ENCODE measurements at places on chromosomes 16 and 17.

- no peak for DNase-seq
These were observed 21.0 kb downstream of the KDM8 start for GRCh38 chr16:27224271-27224737.

- DNase-seq, result no peak
These were observed 6.4 kb downstream of the COQ7 start for GRCh38 chr16:19073863-19074262.

DNA sequence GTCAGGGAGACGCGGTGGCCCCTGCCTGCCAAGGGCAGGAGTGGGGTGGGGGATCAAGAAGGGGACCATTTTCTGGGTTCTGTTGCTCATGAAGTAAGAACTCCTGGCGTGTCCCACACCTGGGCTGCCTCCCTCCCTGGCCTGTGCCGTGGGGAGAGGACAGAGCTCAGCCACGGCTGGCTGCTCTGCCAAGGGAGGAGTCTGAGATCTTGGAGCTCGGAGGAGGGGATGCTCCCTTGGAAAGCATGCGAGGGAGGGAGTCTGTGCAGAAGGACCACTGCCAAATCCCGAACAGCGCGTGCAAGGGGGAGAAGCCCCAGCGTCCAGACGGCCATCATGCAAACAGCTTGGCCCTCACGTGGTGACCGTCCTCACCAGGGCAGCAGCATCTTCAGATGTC lies 64.2 kb upstream of the ZNF469 start:
- no peak for DNase-seq

GRCh38 chr16:15041271-15042004 lies 14.4 kb downstream of the NTAN1 start:
- no peak for DNase-seq

DNA sequence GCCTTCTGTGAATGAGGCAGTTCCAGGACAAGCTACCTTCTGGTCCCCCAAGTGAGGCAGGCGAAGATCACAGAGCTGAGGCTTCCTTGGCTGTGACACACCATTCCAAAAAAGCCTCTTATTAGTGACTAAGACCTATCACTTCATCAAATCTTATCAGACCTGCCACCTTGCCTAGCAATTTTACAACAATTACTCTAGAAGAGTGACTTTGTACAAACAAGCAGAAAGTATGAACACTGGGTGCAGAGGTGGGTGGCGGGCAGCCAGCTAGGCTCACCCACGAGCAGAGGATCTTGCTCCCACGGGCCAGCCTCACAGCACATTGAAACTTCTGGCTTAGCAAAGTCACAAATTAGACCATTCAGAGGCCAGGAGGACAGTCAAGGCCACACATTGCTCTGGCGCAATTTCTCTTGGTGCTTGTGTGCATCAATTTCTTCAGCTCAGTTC lies 2.2 kb upstream of the ICAM2 start:
- DNase-seq, result no peak

- DNase-seq, result no peak
These were observed 23.9 kb upstream of the CAPNS2 start for GRCh38 chr16:55542459-55543082.

DNA sequence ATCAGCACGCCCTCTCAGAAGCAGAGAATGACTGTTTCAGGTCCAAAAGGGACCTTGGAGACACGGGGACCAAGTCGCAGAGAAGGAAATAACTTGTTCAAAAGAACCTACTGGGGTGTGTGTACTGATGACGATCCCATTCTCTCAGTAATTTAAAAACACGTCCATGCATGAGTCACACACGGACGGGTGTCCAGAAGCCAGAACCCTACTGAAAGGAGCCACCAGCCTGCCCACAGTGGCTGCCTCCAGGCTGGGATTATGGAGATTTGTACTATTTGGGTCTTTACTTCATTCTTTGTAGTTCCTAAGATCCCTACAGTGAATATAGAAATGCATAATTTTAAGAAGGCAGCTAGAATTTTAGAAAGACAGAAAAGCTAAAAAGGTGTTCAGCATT lies 27.8 kb downstream of the TMEM204 start:
- no peak for DNase-seq
